ENCODE measurements at places on chromosomes 4 and X.

- no peak for DNase-seq
These were observed 18.1 kb downstream of the CCNQ start for GRCh38 chrX:153580700-153581386.

DNA sequence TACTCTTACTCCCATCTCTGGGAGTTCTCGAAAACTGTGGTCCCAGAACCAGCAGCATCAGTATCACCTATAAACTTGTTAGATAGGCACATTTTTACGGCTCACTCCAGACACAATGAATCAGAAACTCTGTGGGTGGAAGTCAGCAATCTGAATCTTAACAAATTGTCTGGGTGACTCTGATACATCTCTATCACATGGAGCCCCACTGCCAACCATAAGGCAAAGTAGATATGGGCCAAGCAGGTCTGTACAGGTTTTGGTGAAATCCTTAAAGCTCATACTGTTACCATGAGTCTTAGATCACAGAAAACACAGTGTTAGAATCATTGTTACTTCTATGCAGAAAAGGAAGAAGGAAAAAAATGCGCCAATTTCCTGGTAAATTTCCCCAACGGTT is 122.5 kb upstream of the HCCS start:
- DNase-seq = no peak

GRCh38 chrX:50877310-50877709 is 33.2 kb upstream of the BMP15 start:
- DNase-seq = no peak

DNA sequence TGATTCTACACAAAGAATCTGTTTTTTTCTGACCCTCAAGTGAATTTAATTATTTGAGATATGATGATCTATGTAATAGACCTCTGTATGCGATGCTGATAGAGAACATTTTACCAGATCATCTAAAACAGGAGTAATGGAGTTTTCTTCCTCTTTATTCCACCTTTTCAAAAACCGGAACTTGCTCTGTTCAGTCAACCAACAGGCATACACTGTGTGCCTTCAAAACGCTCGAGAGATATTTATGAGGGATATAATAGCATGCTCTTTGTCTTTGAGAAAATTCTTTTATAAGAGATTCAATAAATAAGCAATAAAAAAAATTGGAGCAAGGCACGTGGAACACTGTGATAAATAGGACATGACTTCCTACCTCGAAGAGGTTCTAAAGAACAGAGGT is 2.0 kb downstream of the NYX start:
- peak; percentile 9 for DNase-seq

DNA sequence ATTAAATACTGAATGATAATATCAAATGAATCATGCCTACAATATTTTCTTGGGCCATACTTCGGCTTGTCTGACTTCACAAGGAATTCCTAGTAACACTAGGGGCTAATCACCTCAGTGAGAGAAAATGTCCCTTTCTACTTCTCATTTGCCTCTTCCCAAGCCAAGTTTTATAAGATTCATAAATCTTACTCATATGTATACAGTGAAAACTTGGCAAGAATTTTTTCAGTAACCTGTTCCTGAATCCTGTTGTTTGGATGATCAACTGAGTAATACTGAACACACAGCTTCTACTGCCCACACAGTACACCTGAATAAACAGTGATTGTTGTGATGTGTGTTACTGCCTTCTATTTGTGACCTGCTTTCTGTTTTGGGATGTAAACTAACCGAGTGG is 16.5 kb downstream of the TMPRSS11E start:
- DNase-seq = no peak
